ENCODE measurements at places on chromosomes 3 and 15.
A peak's percentile ranks its signal among the peaks of the same experiment; 100 is the strongest.

- no peak for DNase-seq
Observed at GRCh38 chr3:30996467-30996866, 102.0 kb upstream of the GADL1 start.

- DNase-seq: no peak
Observed at GRCh38 chr3:46612324-46612723, at the start of gene FAM240A. Gene FAM240A, plus strand, starts transcription at chr3:46612525. Its CDS starts 159 bp downstream, at chr3:46612684.

- DNase-seq: no peak
Observed at GRCh38 chr3:122754929-122755328, 38.7 kb downstream of the HSPBAP1 start.

GRCh38 chr15:35680951-35681350, 135.0 kb upstream of the DPH6 start:
- DNase-seq: no peak

DNA sequence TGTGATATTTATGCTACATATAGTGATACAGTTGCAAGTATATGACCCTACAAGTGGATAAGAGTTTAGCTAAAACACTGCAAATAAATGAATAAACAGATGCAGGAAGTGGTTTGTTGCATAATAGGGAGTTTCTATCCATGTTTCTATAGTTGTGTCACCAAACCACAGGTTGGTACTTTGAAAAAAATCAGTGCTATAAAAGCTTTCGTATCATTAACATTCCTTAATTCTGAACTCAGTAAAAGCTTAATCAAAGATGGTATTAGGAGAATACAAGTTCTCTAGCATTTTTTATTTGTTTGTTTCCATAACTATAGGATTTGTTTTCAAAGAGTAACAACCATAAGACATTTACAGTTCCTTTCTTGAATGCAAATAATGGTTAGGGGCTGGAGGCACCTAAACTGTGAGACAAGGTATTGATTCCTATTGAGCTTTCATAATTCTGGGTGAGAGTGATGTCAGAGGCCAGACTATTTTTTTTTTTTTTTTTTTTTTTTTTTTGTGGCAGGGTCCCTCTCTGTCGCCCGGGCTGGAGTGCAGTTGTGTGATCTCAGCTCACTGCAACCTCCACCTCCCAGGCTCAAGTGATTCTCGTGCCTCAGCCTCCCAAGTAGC, 29.6 kb downstream of the CPOX start:
- DNase-seq: no peak

GRCh38 chr15:68407886-68408881, 23.8 kb downstream of the ITGA11 start:
- DNase-seq: no peak

GRCh38 chr15:70374096-70374495, 276.4 kb upstream of the TLE3 start:
- DNase-seq: no peak

- no peak for DNase-seq
Observed at GRCh38 chr15:99564221-99565048, 1.3 kb upstream of the MEF2A start.

DNA sequence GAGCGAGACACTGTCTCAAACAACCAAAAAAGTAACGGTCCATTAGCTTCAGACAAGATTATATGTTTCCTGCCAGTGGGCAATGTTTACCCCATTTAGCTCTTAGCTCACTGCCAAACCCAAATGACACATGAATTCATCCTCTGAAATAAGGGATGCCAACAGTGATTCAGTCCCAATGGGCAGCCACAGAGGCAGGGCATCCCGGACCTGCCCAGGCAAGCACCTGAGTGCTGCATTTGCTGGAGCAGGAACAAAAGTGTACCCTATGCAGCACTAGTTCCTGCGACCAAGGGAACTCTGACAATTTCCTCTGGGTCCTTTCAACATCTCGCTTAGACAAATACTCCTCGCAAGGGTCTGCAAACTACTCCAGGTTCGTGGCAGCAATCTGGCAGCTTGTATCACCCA, 8.0 kb downstream of the IP6K2 start:
- DNase-seq: no peak

DNA sequence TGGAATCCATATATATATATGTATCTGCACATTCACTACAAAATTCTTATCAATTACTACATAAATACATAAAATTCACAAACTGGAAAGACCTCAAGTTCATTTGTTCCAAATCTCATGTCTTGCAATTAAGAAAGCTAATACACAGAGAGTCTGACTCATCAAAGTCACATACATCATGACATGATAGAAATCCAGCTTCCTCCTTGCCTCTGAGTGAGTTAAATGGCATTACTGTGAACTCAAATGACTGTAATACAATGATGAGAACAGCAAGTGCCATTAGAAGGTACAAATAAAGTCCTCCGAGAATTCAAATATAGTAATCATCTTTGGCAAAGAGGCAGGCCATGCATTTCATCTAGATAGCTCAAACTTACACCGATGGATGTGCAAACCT, 55.1 kb upstream of the AGTR1 start:
- no peak for DNase-seq

- DNase-seq: peak; percentile 40
Observed at GRCh38 chr3:9808345-9809037, 1.6 kb upstream of the TTLL3 start.

GRCh38 chr15:95636107-95636506, 694.4 kb upstream of the NR2F2 start:
- no peak for DNase-seq

GRCh38 chr3:19384868-19385267, 236.6 kb downstream of the KCNH8 start:
- no peak for DNase-seq

DNA sequence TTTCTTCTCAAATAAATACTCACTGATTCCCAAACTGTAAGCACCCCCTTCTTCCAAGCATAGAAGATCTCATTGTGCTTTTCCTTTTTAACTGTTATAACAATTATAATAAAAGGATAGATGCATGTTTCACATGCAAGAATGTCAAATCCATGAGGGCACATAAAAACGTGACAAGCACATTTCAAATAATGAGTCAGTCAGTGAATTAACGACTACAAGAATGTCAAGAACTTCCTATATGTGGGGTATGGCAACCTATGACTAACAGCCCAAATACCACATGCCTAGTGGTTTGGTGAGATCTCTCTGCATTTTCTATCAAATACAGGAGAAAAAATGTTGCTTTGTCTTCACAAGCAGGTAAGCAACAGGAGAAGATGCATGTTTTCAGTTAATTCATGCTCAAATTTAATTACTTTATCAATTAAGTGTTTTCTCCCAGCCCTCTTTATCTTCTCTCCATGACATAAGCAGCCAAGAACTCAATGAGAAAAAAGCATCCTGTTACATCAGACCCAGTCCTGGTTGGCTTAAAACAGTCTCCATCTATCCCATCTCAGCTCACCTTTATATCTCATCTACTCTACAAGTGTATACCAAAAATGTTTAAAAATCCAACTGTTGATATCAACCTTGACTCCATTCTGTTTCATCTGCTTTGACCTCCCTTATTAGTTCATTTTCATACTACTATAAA, 181.5 kb upstream of the LMCD1 start:
- DNase-seq: no peak

DNA sequence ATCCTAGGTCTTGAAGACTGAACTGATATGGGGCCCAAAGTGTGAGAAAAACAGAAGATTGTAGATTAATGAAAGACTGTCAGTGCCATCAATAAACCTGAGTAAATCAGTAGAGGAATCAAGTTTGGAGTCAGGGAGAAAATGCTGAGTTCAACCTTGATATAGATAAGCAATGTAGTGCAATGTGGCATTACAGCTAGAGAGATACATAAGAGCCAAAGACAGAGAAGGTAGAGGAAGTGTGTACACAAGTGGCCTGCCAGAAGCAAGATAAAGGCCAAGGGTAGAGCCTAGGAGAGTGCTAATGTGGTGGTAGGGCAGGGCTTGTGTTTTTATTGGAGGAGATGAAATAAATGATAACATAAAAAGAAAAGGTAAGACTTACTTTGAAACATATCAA, 26.0 kb upstream of the EID1 start:
- DNase-seq: no peak

GRCh38 chr3:42189001-42189460, 77.0 kb downstream of the CCK start:
- no peak for DNase-seq

- no peak for DNase-seq
Observed at GRCh38 chr3:177334803-177335202, 137.5 kb upstream of the TBL1XR1 start.

- DNase-seq: no peak
Observed at GRCh38 chr3:104594491-104594890, 772.2 kb upstream of the ALCAM start.

DNA sequence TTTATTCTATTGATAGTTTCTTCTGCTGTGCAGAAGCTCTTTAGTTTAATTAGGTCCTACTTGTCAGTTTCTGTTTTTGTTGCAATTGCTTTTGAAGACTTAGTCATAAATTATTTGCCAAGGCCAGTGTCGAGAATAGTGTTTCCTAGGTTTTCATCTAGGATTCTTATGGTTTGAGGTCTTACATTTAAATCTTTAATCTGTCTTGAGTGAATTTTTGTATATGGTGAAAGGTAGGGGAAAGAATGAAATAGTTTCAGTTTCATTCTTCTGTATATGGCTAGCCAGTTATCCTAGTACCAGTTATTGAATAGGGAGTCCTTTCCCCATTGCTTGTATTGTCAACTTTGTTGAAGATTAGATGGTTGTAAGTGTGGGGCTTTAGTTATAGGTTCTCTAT, 10.6 kb upstream of the GCSAM start:
- no peak for DNase-seq

DNA sequence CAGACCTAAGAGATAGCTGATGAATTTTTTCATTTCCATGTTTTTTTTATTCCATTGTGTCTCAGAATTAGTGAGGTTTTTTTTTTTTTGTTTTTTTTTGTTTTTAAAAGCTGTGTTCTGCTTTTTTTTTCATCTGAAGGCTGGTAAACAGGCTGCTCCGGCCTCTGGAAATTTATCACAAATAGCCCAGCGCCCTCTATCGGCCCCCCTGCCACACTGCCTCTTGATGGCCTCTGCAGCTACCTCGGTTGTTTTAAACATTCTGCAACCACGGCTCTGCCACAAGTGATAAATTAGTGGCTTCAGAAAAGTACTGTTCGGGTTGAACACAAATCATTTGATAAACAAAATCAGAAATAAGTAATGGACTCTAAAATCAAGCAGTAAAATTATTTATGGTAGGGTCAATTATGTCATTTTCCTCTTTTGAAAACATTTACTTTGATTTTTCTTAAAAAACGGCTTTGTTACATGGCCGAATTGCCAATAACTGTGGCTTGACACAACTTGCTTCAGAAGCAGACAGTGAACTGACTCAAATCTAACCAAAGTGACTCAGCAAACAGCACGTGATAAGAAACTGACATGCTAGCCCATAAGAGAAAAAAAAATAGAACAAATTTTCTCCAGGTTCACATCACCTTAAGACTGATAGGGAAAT, 87.8 kb downstream of the RSL24D1 start:
- DNase-seq: peak; percentile 35

GRCh38 chr15:84799511-84800187, 17.5 kb upstream of the ALPK3 start:
- DNase-seq: no peak

DNA sequence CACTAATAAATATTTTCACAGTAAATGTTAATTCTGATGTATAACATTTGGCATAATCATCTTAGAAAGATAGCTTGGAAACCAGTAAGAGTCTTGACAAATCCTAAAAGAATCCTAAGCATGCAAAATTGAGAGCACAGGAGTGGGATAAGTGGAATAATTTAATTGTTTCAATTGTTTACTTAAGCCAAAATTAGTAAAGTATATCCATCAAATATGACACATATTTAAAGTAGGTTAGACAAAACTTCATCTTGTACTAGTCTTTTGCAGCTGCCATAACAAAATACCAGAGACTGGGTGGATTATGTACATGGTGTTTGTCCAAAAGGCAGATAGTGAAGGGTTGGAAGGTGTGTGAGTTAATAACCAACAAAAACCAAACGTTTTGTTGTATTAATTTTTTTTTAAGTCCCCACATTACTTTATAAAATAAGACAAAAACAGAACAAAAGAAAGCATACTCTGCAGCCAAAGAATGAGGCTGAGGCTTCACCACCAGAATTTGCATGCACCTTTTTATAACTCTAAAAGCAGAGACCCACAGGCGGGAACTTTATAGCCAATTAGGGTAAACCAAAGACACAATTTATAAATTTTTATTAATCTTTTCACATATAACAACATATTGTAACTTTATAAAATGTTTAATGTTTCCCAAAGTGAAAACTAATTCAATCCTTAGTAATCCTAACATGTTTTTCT, 41.9 kb upstream of the CD200R1L start:
- no peak for DNase-seq

- DNase-seq: peak; percentile 23
Observed at GRCh38 chr3:189239616-189240015, 67.8 kb downstream of the TPRG1 start.

DNA sequence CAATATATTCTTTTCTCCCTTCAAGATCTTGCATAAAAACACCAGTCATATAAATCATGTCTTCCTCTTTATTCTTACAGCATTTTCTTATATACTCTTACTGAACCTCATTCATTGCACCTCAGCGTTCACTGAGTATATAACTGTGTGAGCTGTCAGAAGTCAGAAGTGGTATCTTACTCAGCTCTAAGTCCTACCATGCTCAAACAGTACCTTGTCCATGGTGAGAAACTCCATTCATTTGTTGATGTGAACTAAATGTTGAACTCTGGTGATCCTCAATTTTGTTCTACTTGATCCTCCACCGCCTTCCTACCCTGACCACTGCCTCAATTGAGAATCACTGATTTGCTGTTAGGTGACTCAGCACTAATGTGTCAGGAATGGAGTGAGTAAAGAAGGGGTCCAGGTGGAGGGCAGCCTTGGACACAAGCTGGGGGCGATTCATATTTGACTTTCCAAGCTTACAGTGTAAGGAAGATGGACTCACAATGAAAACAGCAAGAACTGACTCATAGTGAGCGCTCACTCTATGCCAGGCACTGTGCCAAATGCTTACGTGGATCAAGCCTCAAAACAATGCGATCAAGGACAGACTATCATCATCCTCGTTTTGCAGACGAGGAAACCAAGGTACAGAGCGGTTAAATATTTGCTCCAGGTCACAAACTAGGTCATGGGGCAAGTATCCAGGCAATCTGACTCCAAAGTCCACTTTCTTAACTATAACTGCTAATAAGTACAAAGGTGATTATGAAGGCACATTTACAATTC, 13.5 kb upstream of the ZFYVE19 start:
- no peak for DNase-seq

DNA sequence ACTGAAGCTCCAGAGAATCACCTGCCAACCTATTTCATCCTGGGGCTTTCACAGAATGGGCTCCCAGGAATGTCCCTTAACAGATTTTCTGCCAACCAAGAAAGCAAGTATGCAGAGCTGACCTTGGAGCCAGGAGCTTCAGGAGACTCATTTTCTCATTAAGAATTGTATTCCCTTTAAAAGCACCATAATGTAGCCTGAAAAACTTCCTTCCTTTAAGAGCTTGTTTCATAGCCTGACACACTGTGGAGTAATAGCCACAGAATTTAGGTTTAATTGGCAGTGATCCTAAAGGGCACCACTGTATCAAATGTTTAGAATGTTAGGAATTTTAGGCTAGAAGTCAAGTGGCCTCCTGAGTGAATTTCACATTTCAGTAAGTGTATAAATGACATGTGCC, 309.8 kb downstream of the GBE1 start:
- DNase-seq: no peak

- DNase-seq: no peak
Observed at GRCh38 chr3:124261306-124261705, 269.4 kb upstream of the ROPN1 start.

All from stimulated activated naive B cell treated with anti-CD40 and anti-IgM and Interleukin-4, amounts not matched to agents 10 μg/mL and 1 μg/mL and 100 μg/mL, for 72 hours (primary cell).